ENCODE measurements at places on chromosomes 12 and 14. TPM values are rescaled to one million over a fixed set of nuclear protein-coding genes. Genes with fewer than 3 reads are reported as not detected.

The KRT74 gene
- total RNA-seq: 0.04 TPM

The SLC17A8 gene
- total RNA-seq: 7.7 TPM

The IRAK3 gene
- total RNA-seq: 0.27 TPM

The FBLN5 gene
- 6.4 TPM for total RNA-seq

The TRHDE gene
- 0.41 TPM for total RNA-seq

The TPH2 gene
- 0.90 TPM for total RNA-seq

The MGP gene
- 26.8 TPM for total RNA-seq

The SOAT2 gene
- total RNA-seq: not detected

The BEST3 gene
- 0.45 TPM for total RNA-seq

The SERPINA12 gene
- 0.19 TPM for total RNA-seq

The VRTN gene
- total RNA-seq: 0.43 TPM

The MBIP gene
- 29.2 TPM for total RNA-seq

The SERPINA3 gene
- total RNA-seq: 1.2 TPM

The MAP3K9 gene
- 5.0 TPM for total RNA-seq

The RBP5 gene
- 5.4 TPM for total RNA-seq

The CEBPE gene
- total RNA-seq: not detected

The TMED8 gene
- 24.6 TPM for total RNA-seq

The CMTM5 gene
- total RNA-seq: not detected

The TAS2R13 gene
- total RNA-seq: 0.63 TPM

The BRAP gene
- total RNA-seq: 21.8 TPM

The CLEC4C gene
- total RNA-seq: not detected

The SAMD15 gene
- total RNA-seq: 2.4 TPM

The MYH6 gene
- total RNA-seq: not detected

The FAM186B gene
- total RNA-seq: 1.5 TPM

The LMO3 gene
- 14.0 TPM for total RNA-seq

The SCYL2 gene
- total RNA-seq: 41.6 TPM

The SLC5A8 gene
- total RNA-seq: 0.04 TPM

The BICDL1 gene
- total RNA-seq: 25.2 TPM

The KRT82 gene
- total RNA-seq: 0.39 TPM

The TMPRSS12 gene
- not detected for total RNA-seq

The P2RX2 gene
- 0.10 TPM for total RNA-seq

The SLC7A7 gene
- total RNA-seq: 0.94 TPM

The KRT6C gene
- not detected for total RNA-seq

The CMKLR1 gene
- 0.09 TPM for total RNA-seq

The SCN8A gene
- 10.3 TPM for total RNA-seq

The IL22 gene
- total RNA-seq: 0.43 TPM

The GPR162 gene
- 5.3 TPM for total RNA-seq

The IGF1 gene
- total RNA-seq: 0.25 TPM

The LRP1-AS gene
- 1.4 TPM for total RNA-seq

The RASSF3 gene
- 2.1 TPM for total RNA-seq

The OAS3 gene
- 19.6 TPM for total RNA-seq

The APOF gene
- total RNA-seq: 0.63 TPM

The CACNA1C gene
- 4.6 TPM for total RNA-seq

The RNU4-1 gene
- 8,171 TPM for total RNA-seq

The INHBC gene
- total RNA-seq: 0.25 TPM

The C12orf54 gene
- 4.9 TPM for total RNA-seq

The SLC7A8 gene
- 8.3 TPM for total RNA-seq

The C12orf50 gene
- total RNA-seq: 0.27 TPM

The NRXN3 gene
- 21.3 TPM for total RNA-seq

The PRH2 gene
- total RNA-seq: not detected

The OR4E2 gene
- total RNA-seq: not detected

The RNASE3 gene
- total RNA-seq: not detected

The RALGAPA1 gene
- 57.5 TPM for total RNA-seq

The HOXC12 gene
- 0.14 TPM for total RNA-seq

The RNASE2 gene
- not detected for total RNA-seq

The SUPT16H gene
- total RNA-seq: 70.6 TPM

The AQP6 gene
- 0.32 TPM for total RNA-seq

The AMN gene
- total RNA-seq: 0.31 TPM

Measured in motor neuron (in vitro differentiated cells).